ENCODE measurements at places on chromosomes 2 and 18.

- DNase-seq = no peak
Measured at GRCh38 chr18:13530879-13531387, 195.4 kb downstream of the FAM210A start.

- DNase-seq = no peak
Measured at GRCh38 chr18:75248426-75249174, 38.0 kb downstream of the TSHZ1 start.

DNA sequence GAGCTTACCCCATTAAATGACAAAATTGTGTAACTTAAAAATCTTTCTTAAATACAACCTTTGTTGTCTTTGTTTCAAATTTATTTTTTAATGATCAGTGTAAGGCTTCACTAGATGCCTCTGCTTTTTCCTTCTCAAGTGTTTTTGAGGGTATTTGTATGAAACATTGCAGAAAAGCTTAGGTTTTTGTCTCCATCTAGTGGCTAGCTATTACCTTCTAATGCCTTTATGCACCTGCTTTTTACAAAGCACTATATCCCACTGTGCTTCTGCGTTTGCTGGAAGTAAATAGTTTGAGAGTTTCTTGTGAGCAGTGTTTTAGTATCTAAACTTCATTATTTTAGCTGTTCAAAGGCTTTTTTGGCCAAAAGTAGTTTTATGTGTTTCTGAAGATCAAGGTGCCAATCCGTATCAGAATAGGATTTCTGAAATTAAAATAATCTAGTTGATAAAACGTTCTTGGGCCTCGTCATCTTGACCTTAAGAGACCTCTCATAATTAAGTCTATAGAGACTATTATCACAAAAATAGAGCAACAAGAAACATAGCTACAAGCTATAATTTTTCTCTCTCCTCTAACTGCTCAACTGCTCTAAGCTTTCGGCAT is 47.0 kb downstream of the IWS1 start:
- DNase-seq = no peak

- DNase-seq = no peak
Measured at GRCh38 chr2:71460595-71461303, 7.4 kb downstream of the DYSF start.

DNA sequence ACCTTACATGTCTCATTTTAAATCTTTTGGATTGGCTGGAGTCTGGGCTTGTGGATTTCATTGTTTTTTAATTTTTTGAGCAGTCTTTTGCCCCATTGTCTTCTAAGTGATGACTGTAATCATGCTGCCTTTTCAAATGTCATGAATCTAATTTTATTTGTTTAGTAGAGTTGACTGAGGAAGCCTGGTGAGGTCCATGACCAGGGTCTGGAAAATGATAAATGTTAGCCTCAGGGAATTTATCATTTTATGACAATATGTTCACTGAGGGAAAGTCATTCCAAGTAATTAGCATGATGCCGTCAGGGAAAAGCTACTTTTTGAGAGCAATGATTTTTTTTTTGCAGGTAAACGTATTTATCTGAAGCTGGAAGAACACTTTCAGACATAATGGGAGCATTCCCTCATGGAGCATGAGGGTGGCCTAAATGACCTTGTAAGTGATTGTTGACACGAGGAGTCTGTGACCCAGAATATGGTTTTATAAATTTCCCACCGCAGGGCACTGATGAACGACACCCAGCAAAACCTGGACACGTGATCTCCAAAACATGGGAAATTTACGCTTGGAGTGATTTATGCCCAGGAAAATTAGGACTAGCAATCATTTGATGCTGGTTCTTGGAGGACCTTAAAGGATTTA is 155.3 kb upstream of the NABP1 start:
- DNase-seq = no peak

- no peak for DNase-seq
Measured at GRCh38 chr2:208266553-208266893, 468 bp downstream of the PIKFYVE start.

- no peak for DNase-seq
Measured at GRCh38 chr18:77397617-77398016, 148.0 kb downstream of the GALR1 start.

DNA sequence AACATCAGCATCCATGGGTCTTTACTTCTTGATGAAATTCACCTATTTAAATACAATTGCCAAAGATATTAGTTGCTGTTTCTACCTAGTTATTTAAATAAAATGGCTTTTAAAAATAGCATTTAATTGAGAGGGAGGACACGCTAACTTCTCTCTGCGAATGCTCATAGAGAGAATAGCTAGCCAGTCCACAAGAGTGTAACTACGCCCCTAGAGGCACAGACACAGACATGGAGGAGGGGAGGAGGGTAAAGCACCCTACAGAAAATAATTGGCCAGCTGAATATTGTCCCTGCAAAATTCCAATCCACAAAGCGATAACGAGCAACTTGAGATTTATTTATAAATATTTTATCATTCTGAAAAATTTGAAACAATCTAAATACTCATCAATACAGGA is 97.0 kb upstream of the PAPOLG start:
- DNase-seq = no peak

- no peak for DNase-seq
Measured at GRCh38 chr2:212843409-212844199, 305.0 kb upstream of the ERBB4 start.

DNA sequence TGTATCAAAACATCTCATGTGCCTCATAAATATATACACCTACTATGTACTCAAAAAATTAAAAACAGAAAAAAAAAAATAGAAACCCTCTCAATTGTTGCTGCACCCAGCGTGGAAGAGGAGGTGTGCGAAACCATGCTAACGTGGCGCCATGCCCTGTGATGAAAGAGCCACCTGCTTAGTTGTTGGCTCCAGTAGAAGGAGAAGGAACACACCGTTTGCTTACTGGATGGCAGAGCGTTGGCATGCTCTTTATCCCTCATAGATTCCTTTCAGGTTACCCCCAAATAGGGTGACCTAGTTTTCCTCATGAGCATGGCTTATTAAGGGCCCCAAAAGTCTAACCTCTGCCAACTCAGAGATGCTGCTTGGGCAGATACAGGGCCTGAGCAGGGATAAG is 332.1 kb downstream of the AGAP1 start:
- DNase-seq = no peak

GRCh38 chr2:128308889-128309279 is 9.8 kb downstream of the HS6ST1 start:
- no peak for DNase-seq

- DNase-seq = no peak
Measured at GRCh38 chr2:230419181-230419580, 3.2 kb downstream of the SP100 start.

GRCh38 chr2:62306751-62307468 is 111.0 kb downstream of the B3GNT2 start:
- DNase-seq = no peak

DNA sequence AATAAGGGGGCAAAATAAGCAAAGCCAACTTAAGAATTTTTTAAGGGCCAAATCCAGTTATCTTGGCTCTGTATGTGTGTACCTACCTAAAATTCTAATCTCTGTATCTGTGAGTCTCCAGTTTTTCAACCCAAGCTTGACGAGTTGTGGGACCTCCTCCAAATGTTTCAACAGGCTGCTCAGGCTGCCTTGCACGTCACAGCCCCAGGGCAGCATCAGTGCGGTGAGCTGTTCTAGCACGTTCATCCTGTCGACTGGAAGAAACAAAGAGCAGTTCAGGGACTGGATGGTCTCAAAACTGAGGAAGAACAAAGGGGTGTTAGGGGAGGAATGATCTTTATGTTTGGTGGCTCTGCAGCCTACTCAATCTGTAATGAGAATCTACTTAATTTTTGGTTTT is 29.4 kb downstream of the NLRC4 start:
- no peak for DNase-seq

DNA sequence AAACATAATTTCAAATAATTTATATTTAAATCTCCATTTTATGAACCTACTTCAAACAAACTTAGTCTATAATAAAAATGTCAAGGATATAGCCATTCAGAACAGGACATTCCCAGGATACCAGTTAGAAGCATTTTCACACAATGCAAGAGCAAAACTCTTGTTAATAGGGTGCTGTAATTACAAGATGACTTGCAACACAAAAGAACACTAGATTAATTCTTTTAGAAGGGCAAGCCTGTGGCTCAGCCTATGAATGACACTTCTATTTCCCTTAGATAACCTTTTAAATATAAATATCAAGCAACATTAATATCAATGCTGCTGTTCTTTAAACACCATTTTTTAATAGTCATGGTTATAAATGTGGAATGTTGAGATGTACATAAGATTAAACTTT is 157.9 kb upstream of the SCN7A start:
- DNase-seq = no peak

DNA sequence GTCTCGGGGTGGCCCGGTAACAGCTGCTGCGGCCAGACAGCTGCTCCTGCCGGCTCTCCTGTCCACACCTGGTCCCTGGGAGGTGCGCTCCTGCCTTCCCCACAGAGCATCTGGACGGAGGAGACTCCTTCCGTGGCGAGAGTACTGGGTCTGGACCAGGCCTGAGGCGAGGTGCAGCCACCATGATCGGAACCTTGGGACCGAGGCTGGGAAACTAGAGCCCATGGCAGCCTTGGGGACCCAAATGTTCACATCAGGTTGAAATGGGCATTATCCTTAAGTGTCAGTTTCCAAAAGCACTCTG is 628 bp downstream of the GIGYF2 start:
- no peak for DNase-seq

- DNase-seq = no peak
Measured at GRCh38 chr2:215830304-215830703, 183.0 kb downstream of the MREG start.

DNA sequence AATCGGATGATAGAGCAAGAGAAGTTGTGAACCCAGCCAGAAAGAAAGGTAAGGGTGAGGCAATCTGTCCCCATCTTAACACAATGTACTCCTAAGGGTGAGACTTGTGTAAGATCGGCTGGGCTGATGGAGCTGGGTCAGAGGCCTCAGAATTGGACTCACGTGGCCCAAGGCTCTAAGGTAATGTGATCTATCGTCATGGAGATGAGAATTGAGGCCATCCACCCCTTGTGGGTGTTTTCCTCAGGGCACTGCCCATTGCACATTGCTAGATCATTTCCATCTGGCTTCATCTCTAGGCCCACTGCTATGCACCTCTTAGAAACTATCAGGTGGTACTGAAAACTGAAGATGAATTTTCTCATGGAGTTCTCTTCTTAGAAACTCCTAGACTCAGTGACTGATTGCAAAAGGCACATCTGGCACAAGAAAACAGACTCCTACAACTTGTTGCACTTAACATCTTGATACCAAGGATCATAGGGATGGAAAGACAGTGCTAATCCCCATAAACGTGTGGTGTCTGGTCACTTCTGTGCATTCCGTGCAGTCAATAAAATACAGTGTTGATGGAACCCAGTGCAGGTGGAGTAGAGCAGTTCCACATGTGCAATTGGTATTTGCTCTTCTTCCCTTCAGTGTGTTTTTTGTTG is 228.9 kb upstream of the FOSL2 start:
- DNase-seq = no peak

DNA sequence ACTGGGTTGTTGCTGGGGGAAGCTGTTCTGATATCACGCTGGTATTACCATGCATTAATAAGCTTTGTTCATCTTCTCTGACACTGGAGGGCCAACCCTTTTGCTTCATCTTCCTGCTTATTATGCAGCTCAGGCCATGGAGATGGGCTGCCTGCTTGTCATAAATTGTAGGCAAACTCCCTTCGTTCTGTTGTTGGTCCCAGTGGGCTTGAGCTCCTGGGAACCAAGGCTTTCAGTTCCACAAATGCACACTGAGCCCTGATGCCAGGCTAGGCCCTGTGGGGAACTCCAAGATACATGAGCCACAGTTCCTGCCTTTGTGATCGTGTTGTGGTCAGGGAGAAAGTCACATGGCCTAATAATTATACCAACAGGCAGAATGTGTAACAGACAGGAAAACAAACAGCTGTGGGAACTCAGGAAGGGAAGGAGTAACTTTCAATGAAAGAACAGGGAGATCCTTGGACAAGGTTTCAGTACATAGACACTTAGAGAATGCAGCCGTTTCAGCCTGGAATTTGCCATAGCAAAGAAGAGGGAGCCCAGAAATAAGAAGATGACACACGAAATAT is 49.0 kb upstream of the BCL2L11 start:
- DNase-seq = no peak
